SJSA1 (cell line): ENCODE measurements at places on chromosomes 11 and 22. TPM values are rescaled to one million over a fixed set of nuclear protein-coding genes. Genes with fewer than 3 reads are reported as not detected.

Gene PACS1
- 28.5 and 37.1 TPM in 2 replicates for total RNA-seq

Gene ZNF214
- total RNA-seq = not detected in 2 replicates

Gene SHISA8
- not detected in 2 replicates for total RNA-seq

Gene MS4A4A
- 0.18 TPM in 1 of 2 replicates, not detected in the other for total RNA-seq

Gene CFAP300
- 2.1 and 4.2 TPM in 2 replicates for total RNA-seq

- H3K4me1 ChIP-seq = peaks cover 16% of the 10 kb centered on the region
- no peak overlapping the region for H3K27ac ChIP-seq
- no peak for DNase-seq
- H3K27me3 ChIP-seq = no peaks in the 10 kb centered on the region
- no peaks in the 10 kb centered on the region for H3K36me3 ChIP-seq
- no peak overlapping the region for H3K4me3 ChIP-seq
Observed at GRCh38 chr11:1336836-1337646, 27.6 kb upstream of the TOLLIP start.

- no peak overlapping the region for H3K27ac ChIP-seq
- H3K4me1 ChIP-seq = no peaks in the 10 kb centered on the region
- no peak overlapping the region for H3K4me3 ChIP-seq
- no peak for DNase-seq
Observed at GRCh38 chr11:103494491-103494890, 385.3 kb downstream of the DYNC2H1 start.

DNA sequence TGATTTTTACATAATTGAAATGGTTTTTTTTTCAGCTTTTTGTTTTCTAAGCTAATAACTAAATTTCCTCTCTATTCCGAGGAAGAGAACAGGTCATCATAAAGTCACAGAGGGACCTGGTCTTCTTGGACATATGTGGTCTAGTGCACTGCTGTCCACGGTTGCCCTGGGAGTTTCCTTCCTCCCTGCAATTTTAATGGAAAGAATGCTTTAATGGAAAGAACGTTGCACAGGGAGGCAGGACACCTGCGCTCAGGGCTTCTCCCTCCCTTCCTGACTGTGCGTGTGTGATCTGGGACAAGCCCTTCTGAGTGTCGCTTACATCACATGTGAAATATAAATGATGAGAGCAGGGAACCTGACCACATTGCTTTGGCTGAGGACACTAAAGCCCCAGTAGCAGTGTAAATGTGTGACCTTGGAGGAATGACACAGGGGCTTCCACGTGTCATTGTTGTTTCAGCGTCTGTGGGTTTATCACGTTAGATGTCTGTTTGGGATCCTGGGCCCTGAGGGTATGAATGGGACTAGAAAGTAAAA is 93.2 kb downstream of the AMOTL1 start:
- no peaks in the 10 kb centered on the region for H3K27me3 ChIP-seq
- no peak overlapping the region for H3K27ac ChIP-seq
- H3K4me1 ChIP-seq = no peaks in the 10 kb centered on the region
- peaks cover 2% of the 10 kb centered on the region; the same call in 1 of the 2 replicates for H3K36me3 ChIP-seq
- no peak for DNase-seq

GRCh38 chr22:31344578-31345330 is 1.4 kb downstream of the PATZ1 start:
- peaks cover 54% of the 10 kb centered on the region for H3K36me3 ChIP-seq
- no peak for DNase-seq
- peak overlapping the region; percentile 71 for H3K4me3 ChIP-seq
- H3K4me1 ChIP-seq = peaks cover 39% of the 10 kb centered on the region
- no peaks in the 10 kb centered on the region for H3K27me3 ChIP-seq
- H3K27ac ChIP-seq = no peak overlapping the region

DNA sequence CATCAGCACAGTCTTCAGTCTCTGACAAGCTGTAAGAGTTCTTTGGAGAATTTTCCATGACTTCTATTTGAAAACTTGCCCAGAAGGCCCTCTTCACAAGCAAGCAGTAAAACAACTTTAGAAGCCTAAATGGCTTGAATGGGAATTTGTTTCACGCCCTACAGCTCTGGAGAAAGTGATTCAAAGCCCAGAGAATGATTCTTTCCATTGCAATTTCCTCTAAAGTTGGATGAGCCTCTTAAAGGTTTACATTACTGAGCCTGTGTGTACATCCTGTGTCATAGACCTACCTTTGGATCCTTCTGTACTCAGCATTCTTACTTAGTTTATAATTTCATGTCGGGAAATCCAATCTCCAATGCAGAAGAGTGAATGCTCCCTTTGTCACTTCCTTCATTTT is 6.8 kb upstream of the OR8B3 start:
- no peak overlapping the region for H3K27ac ChIP-seq
- H3K4me3 ChIP-seq = no peak overlapping the region
- H3K4me1 ChIP-seq = 0 out of 2 replicates have a peak, but pooled peaks cover 3% of the 10 kb centered on the region
- no peak for DNase-seq
- H3K36me3 ChIP-seq = no peaks in the 10 kb centered on the region
- no peaks in the 10 kb centered on the region for H3K27me3 ChIP-seq

- H3K27me3 ChIP-seq = no peaks in the 10 kb centered on the region
- H3K27ac ChIP-seq = no peak overlapping the region
- no peak for DNase-seq
- H3K36me3 ChIP-seq = no peaks in the 10 kb centered on the region
Observed at GRCh38 chr11:83441171-83441570, 155.0 kb upstream of the CCDC90B start.

- no peak overlapping the region for H3K27ac ChIP-seq
- H3K4me1 ChIP-seq = no peaks in the 10 kb centered on the region
- H3K27me3 ChIP-seq = no peaks in the 10 kb centered on the region
- no peaks in the 10 kb centered on the region for H3K36me3 ChIP-seq
- DNase-seq = no peak
- H3K4me3 ChIP-seq = no peak overlapping the region
Observed at GRCh38 chr11:85318573-85318972, 308.6 kb downstream of the DLG2 start.

DNA sequence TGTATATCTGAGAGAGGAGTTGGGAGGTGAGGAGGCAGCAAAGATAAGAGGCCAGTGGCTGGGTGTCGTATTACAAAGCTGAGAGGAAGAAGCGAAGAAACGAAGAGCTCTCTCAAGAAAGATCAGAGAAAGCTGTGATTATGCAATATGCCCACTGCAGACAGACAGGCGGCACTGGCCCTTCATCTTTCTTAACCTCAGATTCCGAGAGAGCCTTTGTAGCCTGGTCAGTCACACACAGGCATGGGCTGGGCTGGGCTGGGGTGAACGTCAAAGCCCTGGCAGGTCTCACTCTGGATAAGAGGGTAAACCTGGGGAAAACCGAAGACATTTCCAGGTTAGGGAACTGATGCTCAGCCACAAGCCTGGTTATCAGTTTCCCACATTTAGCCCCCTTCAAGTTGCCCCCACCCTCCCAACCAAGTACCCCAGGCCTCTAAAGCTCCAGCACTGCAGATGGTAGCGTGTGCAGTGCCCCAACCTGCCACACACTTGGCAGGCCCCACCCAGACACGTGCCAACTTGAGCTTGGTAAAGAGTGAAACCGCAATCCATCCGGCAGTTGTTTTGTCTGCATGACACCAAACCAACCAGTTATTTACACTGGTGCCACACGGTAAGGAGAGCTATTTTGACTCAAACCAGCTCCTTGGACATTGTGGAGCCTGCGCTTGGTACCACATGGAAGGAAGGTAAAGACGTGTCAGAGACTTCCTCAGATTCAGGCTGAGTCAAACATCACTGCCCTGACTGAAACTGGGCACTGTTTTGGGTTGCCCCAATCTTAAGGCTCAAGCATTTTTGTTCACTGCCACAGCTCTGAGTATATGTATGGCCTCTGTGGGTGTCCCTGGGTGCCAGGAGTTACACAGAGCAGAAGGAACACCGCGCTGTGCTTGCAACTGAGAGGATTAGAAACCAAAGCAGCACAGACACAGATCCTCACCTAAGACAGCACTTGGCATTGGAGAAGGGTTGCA is 135.9 kb downstream of the FDX1 start:
- no peaks in the 10 kb centered on the region for H3K36me3 ChIP-seq
- DNase-seq = no peak
- H3K27me3 ChIP-seq = no peaks in the 10 kb centered on the region
- H3K27ac ChIP-seq = no peak overlapping the region

DNA sequence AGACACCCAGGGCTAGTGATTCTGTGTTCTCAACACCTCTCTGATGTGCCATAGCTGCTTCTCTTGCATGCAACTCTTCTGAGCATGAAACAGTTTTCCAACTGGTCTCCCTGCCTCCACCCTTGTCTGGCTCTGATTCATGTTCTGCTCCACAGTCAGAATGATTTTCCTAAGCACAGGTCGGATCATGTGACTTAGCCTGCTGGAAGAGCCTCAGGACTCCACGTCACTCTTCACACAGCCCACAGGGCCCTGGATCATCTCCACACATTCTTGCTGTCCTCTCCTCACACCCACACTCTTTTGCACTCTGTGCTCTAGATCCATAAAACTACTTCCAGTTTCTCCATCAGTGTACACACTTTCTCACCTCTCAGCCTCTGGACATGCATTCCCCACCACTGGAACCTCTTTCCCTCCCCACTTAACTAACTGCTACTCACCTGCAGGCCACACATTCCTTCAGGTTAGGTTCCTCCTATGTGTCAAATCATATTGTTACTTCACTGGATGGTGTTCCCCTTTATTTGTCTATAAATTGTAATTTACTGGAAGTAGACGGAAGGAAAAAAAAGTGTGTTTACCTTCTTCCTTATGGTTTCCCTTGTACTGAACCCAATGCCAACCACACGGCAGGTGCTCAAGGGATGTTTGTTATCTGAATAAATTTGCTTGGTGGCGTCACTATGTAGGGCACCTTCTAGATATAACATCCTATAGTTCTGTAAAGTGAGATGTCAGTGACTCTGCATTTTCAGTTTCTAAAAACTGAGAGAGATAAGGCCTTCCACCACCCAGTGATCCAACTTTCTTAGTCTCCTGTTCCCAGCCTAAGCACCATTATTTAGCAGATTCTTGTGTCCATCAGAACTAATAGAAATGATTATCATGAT is 133.7 kb downstream of the ETS1 start:
- no peaks in the 10 kb centered on the region for H3K27me3 ChIP-seq
- peaks cover 21% of the 10 kb centered on the region for H3K36me3 ChIP-seq
- peak; percentile 30 for DNase-seq

- H3K4me3 ChIP-seq = no peak overlapping the region
- H3K27ac ChIP-seq = no peak overlapping the region
- no peak for DNase-seq
- no peaks in the 10 kb centered on the region for H3K36me3 ChIP-seq
- peaks cover 49% of the 10 kb centered on the region for H3K4me1 ChIP-seq
Observed at GRCh38 chr22:33865996-33866395, 54.3 kb downstream of the LARGE1 start.

DNA sequence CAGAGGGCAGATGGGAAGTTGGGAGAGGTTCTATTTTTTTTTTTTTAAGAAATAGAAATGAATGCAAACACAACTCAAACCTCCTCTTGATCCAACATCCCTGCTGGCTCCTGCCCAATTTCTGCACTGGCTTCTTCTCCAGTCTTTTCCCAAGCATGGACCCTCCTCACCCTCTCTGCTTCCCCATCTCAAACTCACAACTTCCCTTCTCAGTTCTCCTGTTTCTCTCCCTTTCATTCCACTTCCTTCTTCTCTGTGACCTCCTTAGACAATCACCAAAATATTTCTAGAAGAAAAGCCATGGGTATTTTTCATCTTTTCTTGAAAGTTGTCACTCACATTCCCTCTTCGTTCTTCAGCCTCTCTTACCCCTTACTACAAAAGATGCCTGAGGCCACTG is 85.2 kb upstream of the VPREB1 start:
- peaks cover 11% of the 10 kb centered on the region; the same call in 1 of the 2 replicates for H3K27me3 ChIP-seq
- no peak overlapping the region for H3K4me3 ChIP-seq
- no peak for DNase-seq
- H3K4me1 ChIP-seq = no peaks in the 10 kb centered on the region

- H3K4me1 ChIP-seq = no peaks in the 10 kb centered on the region
- H3K4me3 ChIP-seq = no peak overlapping the region
Observed at GRCh38 chr11:3223932-3224381, 5.3 kb upstream of the MRGPRG start.

- no peak overlapping the region for H3K4me3 ChIP-seq
- no peak overlapping the region for H3K27ac ChIP-seq
- H3K27me3 ChIP-seq = no peaks in the 10 kb centered on the region
- no peak for DNase-seq
Observed at GRCh38 chr11:125173556-125173955, 9.0 kb downstream of the PKNOX2 start.

GRCh38 chr22:26860301-26860700 is 202.9 kb downstream of the MIAT start:
- DNase-seq = no peak
- peaks cover 10% of the 10 kb centered on the region; the same call in 1 of the 2 replicates for H3K27me3 ChIP-seq
- no peak overlapping the region for H3K4me3 ChIP-seq
- no peak overlapping the region for H3K27ac ChIP-seq

DNA sequence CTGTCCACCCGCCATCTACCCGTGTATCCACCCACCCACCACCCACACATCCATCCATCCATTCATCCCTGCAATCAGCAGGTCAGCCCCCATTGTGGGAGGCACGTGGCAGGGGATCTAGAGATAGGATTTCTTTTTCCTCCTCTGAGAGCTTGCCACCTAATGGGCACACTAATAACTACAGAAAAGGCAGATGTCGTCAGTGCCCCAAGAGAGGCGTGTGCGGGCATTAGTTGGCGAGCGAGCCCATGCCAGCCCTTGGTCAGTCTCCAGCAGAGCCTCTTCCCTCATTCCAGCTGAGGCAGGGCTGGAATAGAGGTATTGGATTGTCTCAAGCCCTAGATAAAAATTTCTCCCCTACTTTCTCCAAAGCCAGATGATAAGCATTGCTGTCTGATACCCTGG is 9.7 kb downstream of the USP2 start:
- H3K36me3 ChIP-seq = no peaks in the 10 kb centered on the region
- no peak overlapping the region for H3K27ac ChIP-seq
- no peak for DNase-seq
- no peak overlapping the region for H3K4me3 ChIP-seq

DNA sequence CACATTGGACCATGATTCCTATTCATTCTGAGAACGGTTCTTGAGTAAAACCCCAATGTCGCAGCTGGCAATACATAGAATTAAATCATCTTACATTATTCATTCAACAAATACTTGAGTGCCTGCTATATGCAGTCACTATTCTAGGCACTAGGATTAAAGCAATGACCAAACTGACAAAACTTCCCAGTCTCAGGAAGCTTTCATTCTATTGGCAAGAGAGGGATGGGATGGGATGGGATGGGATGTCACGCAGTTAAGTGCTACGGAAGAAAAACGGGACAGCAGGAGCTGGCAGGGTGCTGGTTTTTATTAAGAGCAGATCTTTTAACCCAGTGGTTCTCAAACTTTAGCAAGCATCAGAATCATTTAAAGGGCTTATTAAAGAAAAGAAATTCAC is 2.9 kb downstream of the PAK1 start:
- no peak overlapping the region for H3K4me3 ChIP-seq
- H3K27me3 ChIP-seq = no peaks in the 10 kb centered on the region
- no peak for DNase-seq

GRCh38 chr22:42145175-42145574 is 14.6 kb upstream of the CYP2D6 start:
- H3K27me3 ChIP-seq = no peaks in the 10 kb centered on the region
- H3K36me3 ChIP-seq = no peaks in the 10 kb centered on the region
- no peaks in the 10 kb centered on the region for H3K4me1 ChIP-seq
